ENCODE measurements at places on chromosomes 7 and 10.
A peak's percentile ranks its signal among the peaks of the same experiment; 100 is the strongest.

DNA sequence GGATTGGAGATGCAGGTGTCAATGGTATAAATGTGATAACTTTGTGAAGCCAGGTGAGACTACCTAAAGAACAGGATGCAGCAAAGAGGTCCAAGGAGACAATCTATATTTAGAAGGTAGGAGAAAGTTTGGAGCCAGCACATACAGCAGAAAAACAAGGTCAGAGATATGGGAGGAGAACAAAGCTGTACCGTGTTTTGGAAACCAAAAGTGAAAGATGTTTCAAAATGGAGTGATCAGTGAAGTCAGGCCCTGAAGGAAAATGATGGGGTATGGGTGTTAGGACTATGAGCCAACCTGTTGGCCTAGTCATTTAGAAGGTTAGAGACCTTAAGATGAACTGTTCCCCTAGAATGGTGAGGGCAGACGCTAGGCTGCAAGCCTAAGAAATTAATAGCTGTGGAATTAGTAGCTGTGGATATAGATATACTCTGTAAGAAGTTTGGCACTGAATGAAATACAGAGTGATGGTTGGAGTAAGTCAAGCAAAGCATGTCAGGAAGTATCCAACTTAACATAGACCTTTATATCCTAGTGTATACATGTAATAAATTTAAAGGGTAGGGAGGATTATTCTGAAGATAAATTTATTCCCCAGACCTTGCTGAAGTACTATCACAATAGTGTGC lies 149.8 kb upstream of the WNT16 start:
- no peak for DNase-seq
- peaks cover 43% of the 10 kb centered on the region for H3K27me3 ChIP-seq
- H3K4me1 ChIP-seq, result peaks cover 6% of the 10 kb centered on the region
- no peak overlapping the region for H3K27ac ChIP-seq

GRCh38 chr7:42186151-42186550 lies 50.9 kb downstream of the GLI3 start:
- no peaks in the 10 kb centered on the region for H3K27me3 ChIP-seq
- H3K36me3 ChIP-seq, result no peaks in the 10 kb centered on the region
- no peak overlapping the region for H3K4me3 ChIP-seq

DNA sequence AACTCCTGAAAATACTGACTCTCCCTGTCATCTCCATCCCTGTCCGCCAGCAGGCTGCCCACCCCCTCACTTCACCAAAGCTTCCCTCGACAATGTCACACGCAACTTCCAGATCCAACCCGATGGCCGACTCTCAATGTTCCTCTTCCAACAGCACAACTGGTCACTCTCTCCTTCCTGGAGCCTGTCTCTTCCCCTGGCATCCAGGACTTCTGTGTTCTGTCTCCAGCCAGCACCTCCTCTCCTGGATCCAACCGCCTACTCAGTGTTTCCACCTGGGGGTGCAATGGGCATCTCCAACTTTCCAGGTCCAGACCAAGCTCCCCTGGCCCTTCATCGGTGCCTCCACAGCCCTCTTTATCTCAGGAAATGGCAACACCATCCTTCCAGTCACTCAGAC lies 8.6 kb downstream of the CPA5 start:
- H3K4me3 ChIP-seq, result no peak overlapping the region
- no peak for DNase-seq
- peaks cover 39% of the 10 kb centered on the region for H3K27me3 ChIP-seq
- H3K4me1 ChIP-seq, result no peaks in the 10 kb centered on the region
- H3K27ac ChIP-seq, result no peak overlapping the region

GRCh38 chr7:106257752-106258151 lies 27.0 kb downstream of the NAMPT start:
- H3K4me1 ChIP-seq, result peaks cover 8% of the 10 kb centered on the region
- DNase-seq, result no peak
- H3K27ac ChIP-seq, result peak overlapping the region; percentile 23
- H3K4me3 ChIP-seq, result no peak overlapping the region

DNA sequence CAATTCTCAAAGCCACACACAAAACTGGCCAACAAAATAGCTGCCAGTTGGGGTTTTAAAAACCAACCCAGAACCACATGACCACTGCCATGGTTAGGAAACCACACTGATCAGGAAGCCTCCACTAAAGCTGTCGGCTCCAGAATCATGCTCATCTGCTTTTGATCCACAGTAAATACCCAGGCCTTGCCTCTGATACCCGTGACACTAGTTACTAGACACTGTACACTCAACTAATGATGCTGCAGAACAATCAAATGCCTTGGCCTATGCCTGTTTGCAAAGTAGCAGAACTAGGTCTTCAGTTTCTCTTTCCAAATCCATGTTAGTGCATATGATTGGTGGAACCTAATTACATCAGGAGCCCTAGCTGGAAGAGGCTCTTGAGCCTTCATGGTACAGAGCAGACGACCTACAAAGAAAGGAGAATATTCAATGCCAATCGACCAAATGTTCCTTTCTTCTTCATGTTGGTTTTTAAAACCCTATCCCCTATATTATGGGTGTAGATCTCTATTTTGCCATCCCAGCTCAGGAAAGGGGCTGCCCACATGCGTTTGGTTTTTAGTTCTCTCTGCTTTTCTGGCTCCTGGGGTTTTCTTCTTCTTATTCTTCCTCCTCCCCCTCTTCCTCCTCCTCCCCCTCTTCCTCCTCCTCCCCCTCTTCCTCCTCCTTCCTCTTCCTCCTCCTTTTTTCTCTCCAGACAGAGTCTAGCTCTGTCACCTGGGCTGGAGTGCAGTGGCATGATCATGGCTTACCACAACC lies 76.6 kb downstream of the CNNM2 start:
- H3K4me1 ChIP-seq, result peaks cover 15% of the 10 kb centered on the region
- peak overlapping the region; percentile 92 for H3K27ac ChIP-seq
- H3K4me3 ChIP-seq, result peak overlapping the region; percentile 46

All from effector memory CD8-positive, alpha-beta T cell (primary cell).